ENCODE measurements at places on chromosomes 7 and 10.

DNA sequence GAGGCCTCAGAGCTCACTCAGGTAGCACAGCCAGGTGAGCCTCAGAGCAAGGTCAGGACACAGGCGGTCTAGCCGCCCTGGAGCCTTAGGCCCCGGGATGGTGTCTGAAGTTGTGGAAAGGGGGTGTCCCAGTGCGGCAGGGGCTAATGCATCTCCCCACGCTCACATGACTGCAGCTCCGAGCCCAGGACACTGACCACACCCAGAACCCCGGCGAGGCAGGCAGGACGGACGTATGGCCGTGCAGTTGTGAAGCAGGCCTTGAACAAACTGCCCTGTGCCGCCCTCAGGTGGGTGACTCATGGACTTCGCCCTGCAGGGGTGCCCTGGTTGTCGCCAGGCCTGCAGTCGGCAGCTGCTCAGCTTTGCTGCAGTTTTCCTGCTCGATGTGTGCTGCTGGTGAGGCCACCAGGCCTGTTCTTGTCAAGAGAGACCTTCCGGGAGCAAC lies 5.0 kb upstream of the PRKAR1B start:
- no peak for DNase-seq

GRCh38 chr7:108097703-108098102 lies 32.5 kb downstream of the LAMB4 start:
- no peak for DNase-seq

GRCh38 chr10:11439523-11440053 lies 171.9 kb downstream of the USP6NL start:
- no peak for DNase-seq

DNA sequence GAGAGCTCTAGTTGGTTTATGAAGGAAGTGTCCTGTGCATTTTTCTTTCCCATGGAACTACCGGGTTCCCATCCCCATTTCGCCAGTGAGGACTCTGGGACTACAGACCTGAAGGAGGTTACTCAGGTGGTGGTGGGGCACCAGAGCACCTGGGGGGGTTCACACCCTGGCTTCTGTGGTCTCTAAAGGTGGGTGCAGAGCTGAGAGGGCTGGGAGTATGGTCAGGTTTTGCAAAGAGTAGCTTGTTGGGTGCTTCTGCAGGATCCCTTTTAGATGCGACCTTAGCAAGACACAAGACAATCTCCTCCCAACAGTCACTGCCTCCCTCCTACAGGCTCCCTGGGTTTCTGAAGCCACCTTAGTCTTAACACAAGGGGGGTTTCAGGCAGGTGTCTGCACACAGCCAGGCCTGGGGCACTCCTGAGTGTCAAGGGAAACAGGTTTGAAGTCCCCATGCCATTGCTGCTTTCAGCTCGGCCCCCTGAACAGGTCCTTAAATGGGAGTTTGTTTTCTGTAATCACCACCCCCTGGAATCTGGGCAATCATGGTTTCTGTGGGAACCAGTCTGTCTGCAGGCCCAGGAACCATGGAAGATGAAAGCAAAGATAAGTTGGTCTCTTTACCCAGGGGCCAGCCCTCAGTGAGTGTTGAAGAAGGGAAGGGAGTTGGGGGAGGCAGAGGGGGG lies 9.9 kb upstream of the CXCL12 start:
- no peak for DNase-seq

GRCh38 chr7:121872831-121873288 lies at the start of gene PTPRZ1:
TSS of gene PTPRZ1 (plus strand) at chr7:121873161. CDS start at chr7:121873500, 339 bp downstream.
- DNase-seq = no peak

DNA sequence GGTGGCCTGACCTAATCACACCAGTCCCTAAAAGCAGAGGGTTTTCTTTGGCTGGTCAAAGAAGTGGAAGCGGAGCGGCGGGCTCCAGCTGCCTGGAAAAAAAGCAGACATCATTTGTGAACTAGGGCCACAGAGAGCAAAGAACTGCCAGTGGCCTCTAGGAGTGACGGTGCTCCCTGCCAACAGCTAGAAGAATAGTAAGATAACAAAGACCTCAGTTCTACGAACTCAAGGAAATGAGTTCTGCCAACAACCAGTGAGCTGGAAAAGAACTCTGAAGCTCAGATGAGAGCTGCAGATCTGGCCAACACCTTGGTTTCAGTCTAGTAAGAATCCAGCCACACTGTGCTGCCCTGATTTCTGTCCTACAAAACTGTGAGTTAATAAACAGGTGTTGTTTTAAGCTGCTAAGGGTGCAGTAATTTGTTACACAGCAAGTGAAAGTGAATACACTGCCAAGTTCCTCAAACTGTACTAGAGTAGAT lies 178.0 kb downstream of the SRPK2 start:
- DNase-seq = no peak

DNA sequence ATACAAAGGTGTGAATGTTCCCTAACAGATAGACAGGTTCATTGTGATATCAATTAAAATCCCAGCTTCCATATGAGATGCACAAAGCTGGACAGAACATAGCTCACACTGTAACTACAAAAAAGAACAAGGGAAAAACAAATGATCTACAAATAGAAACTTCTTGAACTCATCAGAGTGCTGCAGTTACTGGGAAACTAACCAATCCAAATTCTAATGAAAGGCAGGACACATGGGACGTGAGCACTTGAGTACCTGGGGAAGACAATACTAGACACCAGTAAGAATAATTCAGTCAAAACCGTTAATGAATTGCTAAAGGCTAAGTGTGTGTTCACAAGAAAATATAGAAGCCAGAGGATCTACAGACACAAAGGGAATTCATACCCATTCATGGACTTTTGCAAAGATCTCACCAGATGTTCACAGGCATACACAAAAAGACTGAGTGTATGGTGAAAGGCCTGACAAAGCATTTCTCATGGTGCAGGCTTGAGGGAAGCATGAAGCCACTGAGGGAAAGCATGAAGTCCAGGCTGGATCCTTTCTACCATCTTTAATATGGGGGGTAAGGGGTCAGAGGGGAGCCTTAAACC lies 7.8 kb upstream of the GPR22 start:
- DNase-seq = no peak

GRCh38 chr10:132655735-132656134 lies 118.1 kb downstream of the INPP5A start:
- no peak for DNase-seq

GRCh38 chr10:131848296-131848695 lies 52.5 kb upstream of the PPP2R2D start:
- no peak for DNase-seq

- no peak for DNase-seq
Observed at GRCh38 chr10:77080361-77081027, 557.1 kb downstream of the KCNMA1 start.

DNA sequence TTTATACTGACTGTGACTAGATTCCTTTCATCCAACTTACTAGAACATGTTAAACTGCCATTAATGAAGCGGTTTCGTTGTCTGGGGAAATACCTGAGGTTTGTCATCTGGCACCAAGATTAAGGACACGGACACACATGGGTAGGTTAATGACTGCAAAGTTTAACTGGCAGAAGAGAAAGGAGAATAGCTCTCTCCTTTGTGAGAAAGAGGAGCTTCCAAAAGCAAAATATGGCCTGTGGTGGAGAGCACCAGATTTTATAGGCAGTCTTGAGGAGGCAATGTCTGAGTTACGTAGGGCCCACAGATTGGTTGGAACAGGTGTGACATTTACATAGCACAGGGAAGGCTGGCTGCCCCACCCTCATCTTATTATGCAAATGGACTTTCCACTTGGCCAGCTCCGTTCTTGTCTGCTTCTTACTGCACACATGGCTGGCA lies 1193.0 kb upstream of the CELF2 start:
- no peak for DNase-seq

DNA sequence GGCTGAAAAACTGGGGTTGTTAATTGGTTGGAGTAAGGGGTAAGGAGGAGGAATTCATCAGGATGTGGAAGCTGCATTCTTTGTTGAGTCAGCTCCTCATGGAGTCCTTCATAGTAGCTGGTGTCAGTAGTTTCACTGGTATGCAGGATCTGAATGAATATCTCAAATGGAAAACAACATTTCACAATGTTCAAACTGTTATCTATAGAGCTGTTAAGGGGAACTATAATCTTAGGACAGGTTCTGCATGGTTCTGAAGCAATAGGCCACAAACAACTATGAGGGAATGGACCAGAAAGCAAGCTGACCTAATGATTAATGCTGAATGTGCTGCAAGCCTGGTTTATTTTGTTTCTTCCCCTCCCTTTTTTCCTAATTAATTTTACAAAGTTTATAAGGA lies 225.8 kb downstream of the IPMK start:
- DNase-seq = no peak

DNA sequence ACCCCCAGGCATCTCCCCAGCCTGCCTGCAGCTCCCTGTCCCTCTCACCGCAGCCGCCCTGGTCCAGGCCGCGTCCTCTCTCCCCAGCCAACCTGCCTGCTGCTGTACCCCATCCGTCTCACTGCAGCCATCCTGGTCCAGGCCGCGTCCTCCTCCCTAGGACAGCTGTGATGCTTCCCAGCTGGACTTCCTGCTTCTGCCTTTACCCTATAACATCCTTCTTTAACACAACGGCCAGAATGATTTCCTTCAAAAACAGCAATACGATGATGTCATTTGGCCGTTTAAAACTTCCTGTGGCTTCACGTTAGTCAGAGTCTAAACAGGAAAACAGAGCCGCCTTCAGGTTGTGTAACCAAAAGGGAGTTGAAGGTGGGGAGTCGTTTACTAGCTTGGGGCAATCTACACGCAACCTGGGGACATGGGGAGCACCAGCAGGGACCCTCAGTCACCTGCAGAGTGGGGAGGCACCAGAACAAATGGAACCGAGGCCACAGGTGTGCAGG lies 32.2 kb upstream of the ZFAND2A start:
- no peak for DNase-seq

- no peak for DNase-seq
Observed at GRCh38 chr7:98266840-98267239, 14.6 kb upstream of the BRI3 start.

GRCh38 chr7:156703773-156704482 lies 63.4 kb downstream of the RNF32 start:
- no peak for DNase-seq

- DNase-seq = no peak
Observed at GRCh38 chr10:107619139-107619538, 454.6 kb upstream of the SORCS1 start.

DNA sequence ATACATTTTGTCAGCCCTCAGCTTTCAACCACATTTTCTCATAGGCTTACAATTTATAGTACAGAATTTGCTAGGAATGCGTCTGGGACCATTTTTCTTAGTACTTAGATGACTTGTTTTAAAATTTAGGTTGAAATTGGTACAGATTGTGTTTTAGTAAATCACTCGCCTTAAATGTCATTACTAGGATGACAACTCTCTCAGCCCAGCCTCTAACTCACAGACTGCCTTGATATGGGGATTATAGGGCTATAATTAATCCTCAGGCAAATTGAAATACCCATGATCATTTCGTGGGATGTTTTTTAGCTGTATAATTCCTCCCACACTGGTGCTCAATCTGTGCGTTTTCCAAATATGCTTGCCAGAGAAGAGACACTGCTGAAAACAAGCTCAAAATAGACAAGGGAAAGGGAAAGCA lies 299.7 kb upstream of the AKR1E2 start:
- DNase-seq = no peak

DNA sequence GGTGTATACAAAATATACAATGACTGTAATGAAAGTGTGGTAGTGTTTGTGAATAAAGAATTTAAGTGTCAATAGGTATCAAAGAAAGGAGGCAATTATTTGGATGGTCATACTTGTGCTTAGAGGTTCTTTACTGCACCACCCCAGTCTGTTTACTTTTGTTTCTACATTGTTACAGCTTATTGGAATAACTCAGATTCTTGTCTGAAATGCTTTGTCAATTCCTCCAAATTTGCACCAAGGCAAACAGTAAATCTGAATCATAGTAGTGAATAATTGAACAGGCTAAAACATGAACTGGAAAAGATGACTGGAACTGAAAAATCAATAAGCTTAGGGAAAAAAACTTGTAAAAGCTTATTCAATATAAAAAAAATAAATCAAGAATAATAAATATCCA lies 319.2 kb downstream of the EXOC4 start:
- DNase-seq = no peak

DNA sequence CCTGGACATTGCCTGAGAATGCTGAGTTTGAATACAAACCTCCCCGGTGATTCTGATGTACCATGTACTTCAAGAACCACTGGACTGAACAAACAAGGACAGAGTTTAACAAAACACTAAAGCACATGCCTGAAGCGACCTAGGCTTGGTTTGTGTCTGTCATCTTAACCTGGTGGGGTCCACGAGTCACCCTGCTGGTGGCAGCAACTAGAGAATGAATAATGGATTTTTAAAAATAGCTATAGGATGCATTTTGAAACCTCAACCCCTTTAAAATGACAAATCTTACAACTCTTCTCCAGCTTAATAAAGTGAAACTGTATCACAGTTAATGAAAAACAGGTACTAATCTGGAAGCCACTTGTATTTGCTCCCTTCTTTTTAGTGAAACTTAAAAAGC lies 25.2 kb downstream of the CDHR3 start:
- DNase-seq = no peak

- no peak for DNase-seq
Observed at GRCh38 chr10:91316486-91316885, 93.7 kb upstream of the HECTD2 start.

DNA sequence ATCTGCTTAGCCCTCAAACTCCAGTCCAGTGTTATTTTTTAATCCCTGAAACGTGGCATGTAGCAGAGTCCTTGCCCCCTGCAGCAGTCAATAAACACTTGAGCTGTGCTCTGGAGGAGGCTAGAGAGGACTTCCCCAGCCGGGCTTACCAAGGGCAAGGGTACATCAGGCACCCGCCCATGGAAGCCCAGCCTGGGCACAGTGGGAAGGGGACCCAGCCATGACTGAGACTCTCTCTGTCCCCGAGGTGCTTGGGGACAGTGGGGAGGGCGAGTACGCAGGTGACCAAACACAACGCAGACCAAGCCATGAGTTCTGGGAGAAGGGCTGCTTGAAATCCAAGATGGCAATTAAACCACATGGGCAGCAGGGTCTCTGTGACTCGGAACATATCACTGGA lies 45.2 kb downstream of the EBF3 start:
- peak; percentile 20 for DNase-seq

DNA sequence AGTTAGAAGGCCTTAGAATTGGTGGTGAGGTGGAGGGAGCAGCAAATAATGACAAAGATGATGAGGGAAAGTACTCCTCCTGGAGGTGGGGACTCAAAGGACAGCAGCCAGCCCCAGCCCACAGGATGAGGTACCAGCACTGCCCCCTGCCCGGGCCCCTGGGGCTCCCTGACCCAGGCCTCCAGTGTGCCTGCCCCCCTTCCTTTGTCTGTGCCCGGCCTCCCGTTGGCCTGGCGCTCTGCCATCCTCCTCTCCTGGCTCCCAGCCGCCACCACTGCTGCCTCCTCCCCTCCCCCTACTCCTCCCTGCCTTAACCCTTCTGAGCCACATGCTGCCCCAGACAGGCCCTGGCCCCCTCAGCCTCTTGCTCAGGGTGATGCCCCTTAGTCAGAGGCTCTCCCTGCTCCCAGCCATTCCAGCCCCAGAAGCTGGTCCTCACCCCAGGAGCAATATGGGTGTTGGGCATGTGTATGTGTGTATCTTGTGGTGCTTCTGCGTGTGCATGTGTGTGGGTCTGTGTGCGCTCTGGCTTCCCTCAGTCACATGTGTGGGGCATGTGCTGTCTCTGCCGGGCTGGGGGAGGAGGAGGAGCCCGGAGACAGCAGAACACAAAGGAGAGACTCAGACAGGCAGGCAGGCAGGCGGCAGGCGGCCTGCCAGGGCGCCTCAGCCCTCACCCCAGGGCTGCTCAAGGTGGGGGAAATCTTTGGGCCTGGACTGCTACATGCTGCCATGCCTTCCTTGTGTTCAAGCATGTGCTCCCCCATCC lies 2.6 kb downstream of the LDB1 start:
- DNase-seq = no peak
